ENCODE measurements at places on chromosomes 3 and 15. TPM values are rescaled to one million over a fixed set of nuclear protein-coding genes. Genes with fewer than 3 reads are reported as not detected.

RASGRF1 gene
- 1.4 TPM for total RNA-seq

MYLK gene
- total RNA-seq: 48.9 TPM

SPATA12 gene
- total RNA-seq: 0.48 TPM

DPPA2 gene
- total RNA-seq: not detected

ACTC1 gene
- not detected for total RNA-seq

DNA sequence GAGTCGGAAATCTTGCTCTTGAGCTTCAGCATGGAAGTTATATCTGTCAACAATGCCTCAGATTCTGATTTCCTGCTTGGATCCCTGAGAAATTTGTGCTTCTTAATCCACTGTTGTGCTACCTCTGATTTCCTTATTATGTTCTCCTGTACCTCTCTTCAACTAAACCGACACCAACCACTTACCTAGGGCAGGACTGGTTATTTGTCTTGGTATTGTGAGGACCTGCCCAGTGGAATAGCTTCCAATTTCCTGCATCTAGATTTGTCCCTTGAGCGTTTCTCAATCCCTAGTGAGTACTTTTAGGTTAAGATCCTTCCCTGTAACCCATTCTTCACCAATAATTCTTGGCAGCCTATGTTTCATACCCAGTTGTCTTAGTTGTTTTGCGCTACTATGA, 720.5 kb upstream of the ZNF385D start:
- DNase-seq: no peak

GRCh38 chr3:117628823-117629291, 919.3 kb downstream of the TUSC7 start:
- no peak for DNase-seq

DNA sequence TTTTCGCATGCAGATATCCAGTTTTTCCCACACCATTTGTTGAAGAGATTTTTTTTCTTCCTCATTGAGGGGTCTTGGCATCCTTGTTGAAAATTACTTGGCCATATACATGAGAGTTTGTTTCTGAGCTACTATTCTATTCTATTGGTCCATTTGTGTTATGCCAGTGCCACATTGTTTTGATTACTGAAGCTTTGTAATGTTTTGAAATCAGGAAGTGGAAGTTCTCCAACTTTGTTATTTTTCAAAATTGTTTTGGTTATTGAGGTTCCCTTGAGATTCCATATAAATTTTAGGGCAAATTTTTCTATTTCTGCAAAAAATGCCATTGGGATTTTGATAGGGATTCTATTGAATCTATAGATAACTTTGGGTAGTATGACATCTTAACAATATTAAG, 130.3 kb upstream of the PFN2 start:
- DNase-seq: no peak

- DNase-seq: no peak
These were observed 47.1 kb upstream of the MAPKBP1 start for GRCh38 chr15:41727143-41727542.

GRCh38 chr15:41984622-41985021, 12.3 kb upstream of the EHD4 start:
- DNase-seq: no peak

DNA sequence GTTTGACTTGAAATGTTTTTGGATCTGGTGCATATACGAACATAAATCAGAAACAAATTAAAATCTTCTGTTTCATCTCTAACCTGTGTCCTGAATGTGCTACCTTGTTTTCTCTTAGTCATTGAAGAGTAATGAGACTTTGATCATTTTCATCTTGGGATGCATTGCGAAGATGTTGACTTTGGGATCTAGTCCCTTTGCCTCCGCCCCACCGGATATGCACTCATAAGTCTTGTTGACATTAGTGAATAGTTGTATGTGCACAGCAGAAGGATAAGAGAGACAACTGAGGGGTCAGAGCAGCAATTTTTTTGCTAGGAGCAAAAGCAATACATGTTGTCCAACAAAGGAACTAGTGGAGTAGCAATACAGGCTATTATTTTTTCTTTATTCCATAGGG, 35.9 kb upstream of the SPRED1 start:
- DNase-seq: no peak

DNA sequence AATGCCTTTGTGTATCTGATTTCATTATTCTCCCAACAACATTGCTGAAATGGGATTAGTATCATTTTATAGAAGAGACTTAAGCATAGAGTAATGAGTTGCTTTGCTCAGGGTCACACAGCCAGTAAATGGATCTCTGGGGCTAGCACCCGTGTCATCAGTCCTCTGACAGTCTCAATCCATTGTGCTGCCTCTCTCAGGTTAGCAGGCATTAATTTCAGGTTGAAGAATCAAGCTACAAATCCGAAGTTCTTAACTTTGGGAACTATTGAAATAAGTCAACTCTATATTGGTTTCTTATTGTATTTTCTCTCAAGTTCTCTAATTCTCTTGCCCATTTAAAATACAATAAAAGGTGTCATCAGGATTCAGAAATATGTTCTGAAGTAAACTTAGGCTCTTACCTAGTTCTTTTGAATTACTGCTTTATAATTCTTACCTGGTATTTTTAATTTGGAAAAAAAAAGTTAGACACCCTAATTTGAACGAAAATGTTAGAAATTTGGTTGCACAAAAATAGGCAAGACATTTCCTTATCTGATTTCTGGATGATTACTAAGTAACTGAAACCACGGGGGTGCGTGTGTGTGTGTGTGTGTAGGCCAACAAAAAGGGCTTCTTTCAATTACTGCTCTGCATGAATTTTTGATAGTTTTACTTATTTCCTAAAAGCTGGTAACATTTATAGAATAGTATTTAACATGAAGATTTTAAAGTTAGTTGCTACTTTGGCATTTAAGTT, 189.8 kb downstream of the MBNL1 start:
- no peak for DNase-seq

All from kidney epithelial cell (primary cell).